Myometrial cell (primary cell): ENCODE measurements at places on chromosomes 2 and 18. TPM values are rescaled to one million over a fixed set of nuclear protein-coding genes. Genes with fewer than 3 reads are reported as not detected.

Gene CDH2
- 22.5 and 24.3 TPM in 2 replicates for total RNA-seq

Gene SFTPB
- under 0.01 TPM in 1 of 2 replicates, not detected in the other for total RNA-seq

Gene ARHGAP28
- total RNA-seq = 4.1 and 7.5 TPM in 2 replicates

Gene C2orf15
- total RNA-seq = not detected in 2 replicates

Gene COL6A3
- total RNA-seq = 1,153 and 1,391 TPM in 2 replicates

Gene BOLL
- total RNA-seq = not detected in 2 replicates

Gene CXCR1
- total RNA-seq = not detected in 2 replicates

Gene MALT1
- 19.3 and 22.5 TPM in 2 replicates for total RNA-seq

Gene SLC5A7
- total RNA-seq = not detected in 2 replicates

Gene CNDP2
- 98.0 and 103 TPM in 2 replicates for total RNA-seq

Gene SRD5A2
- total RNA-seq = not detected in 2 replicates

Gene CAB39
- 47.9 and 53.0 TPM in 2 replicates for total RNA-seq

Gene ICA1L
- 2.0 and 2.8 TPM in 2 replicates for total RNA-seq
